ENCODE measurements at places on chromosomes 12 and 14.

DNA sequence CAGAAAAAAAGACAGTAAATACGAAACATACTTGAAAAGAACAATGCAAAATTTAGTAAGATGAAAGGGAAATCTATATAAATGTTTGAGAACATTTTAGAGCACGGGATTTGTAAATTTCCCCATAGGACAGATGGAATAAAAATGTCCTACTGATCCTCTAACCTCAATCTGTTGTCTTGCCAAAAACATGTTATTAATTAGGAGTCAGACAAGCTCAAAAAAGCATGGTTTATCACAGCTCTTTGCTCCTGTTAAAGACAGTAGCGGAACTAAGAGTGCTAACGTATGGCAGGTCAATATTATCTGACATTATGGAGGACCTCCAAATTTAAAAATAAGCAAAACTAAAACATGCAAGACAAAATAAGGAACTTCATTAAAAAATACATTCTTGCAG, 12.9 kb downstream of the GMFB start:
- DNase-seq = no peak

GRCh38 chr12:65695113-65695865, 129.0 kb upstream of the HMGA2 start:
- DNase-seq = no peak

- DNase-seq = no peak
Measured at GRCh38 chr12:26374934-26375680, 179.7 kb downstream of the SSPN start.

DNA sequence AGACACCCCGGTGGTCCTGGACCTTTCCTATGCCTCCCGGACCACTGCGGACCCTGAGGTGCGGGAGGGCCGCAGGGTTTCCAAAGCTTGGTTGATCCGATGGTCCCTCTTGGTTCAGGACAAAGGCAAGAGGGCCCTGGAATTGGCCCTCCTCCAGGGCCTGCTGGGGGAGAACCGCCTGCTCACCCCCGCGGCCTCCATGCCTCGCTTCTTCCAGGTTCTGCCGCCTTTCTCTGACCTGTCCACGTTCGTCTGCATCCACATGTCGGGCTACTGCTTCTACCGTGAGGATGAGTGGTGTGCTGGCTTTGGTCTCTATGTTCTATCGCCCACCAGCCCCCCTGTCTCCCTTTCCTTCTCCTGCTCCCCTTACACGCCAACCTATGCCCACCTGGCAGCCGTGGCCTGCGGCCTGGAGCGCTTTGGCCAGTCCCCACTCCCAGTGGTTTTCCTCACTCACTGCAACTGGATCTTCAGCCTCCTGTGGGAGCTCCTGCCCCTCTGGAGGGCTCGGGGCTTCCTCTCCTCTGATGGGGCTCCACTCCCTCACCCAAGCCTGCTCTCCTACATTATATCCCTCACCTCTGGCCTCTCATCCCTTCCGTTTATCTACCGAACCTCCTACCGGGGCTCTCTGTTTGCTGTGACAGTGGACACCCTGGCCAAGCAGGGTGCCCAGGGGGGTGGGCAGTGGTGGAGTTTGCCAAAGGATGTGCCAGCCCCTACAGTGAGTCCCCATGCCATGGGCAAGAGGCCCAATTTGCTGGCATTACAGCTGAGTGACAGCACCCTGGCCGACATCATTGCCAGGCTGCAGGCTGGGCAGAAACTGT, 13.8 kb downstream of the CBLN3 start:
- DNase-seq = no peak

DNA sequence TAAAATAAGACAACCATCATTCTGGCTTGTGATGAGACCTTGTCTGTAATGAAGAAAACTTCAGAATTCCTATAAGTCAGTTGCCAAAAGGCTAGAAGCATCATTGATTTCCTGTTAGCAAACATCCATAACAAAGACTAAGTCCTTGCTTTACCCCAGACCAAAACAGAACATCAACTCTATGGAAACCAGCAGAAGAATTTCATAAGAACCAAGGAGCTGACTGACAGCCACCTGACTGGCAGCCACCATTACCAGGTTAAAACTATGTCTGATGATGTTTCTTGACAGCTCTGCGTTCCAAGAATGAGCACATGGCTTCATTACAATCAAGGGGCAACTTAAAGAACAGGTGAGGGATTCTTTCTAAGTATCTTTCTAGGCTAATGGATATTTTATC, 29.3 kb downstream of the HECTD4 start:
- no peak for DNase-seq

DNA sequence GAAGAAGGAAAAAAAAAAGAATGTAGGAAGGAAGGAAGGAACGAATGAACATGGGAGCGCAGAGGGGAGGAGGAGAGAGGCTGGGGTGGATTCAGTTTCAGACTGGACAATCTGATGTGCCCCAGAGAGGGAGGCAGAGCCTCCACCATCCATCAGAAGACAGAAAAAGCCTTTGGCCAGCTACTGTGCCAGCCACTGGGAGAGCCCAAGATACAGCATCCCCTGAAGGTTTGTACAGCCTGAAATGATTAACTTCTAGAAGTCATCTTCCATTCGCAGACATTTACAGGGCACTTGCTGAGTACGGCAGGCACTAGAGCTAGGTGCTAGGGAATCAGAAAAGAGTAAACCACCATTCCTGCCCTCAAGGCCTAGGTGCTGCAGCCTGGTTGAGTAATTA, 9.0 kb downstream of the PLEKHG6 start:
- no peak for DNase-seq

GRCh38 chr12:95286713-95287112, 69.1 kb downstream of the VEZT start:
- no peak for DNase-seq

DNA sequence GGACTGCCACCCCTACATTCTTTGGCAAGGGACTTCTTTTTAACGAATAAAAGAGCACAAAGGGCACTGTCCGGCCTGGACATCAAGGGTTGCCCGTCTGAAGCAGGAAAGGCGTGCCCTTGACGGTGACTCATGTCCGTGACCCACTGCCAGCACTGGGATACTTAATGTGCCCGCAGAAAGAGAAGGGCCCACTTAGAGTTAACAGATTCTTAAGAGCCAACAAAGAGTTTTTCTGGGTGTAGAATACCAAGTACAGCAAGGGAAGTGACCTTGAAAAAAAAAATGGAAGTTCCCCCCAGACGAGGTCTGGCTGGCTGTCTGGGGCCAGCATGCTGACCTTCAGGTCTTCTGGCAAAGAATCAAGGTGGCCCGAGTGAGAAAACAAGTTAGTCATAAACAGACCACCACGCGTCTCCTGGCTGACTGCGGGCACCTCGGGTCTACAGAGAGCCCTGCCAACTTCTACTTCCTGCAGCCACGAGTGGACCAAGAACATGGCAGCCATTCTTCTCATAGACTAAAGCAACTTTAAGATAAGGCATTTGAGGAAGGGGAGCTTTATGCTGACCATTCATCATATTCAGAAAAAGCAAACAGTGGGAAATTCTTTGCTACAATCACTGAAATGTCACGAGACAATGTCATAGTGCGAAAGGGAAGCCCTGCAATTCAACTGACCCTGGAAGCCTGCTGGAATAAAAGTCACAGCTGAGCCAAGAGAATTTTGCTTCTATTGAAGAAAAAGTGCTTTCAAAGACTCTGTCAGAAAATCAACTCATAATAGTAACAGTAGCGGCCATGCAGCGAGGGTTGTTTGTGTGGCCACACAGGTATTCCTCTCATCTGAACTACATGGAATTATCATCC, 10.5 kb upstream of the SELPLG start:
- no peak for DNase-seq

DNA sequence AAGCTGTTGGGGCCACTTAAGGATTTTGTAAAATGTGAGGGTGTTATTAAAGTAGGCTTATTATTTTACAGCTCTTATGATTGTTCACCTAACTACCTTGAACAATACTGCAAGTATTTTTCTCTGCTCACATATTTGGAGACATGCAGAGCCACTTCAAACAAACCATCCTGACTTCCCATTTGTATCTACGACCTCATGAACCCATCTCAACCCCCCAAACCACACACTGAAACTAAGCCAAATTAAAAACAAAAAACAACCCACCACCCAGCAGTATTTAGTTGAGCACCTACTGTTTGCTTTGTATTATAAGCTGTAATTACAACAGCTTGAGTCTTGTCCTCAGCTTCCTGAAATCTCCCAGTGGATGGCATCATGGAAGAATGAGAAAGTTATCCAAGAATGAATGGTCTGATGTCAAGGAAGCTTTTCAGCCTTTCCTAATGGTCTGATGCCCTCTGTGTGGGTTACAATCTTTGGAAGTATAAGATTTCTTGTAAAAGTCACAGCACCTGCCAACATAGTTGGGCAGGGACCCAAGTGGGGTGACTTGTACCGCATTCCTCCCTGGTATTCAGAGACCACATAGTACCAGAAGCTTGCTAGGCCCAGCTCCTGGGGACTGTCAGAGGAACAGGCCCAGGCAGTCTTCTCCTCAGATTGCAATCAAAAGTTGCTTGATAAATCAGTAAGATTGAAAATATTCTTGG, 416.6 kb downstream of the ZFP36L1 start:
- no peak for DNase-seq

GRCh38 chr14:68762953-68763764, 29.7 kb downstream of the ZFP36L1 start:
- DNase-seq = peak; percentile 81

- no peak for DNase-seq
Measured at GRCh38 chr12:63362166-63362565, 211.2 kb upstream of the AVPR1A start.

- DNase-seq = no peak
Measured at GRCh38 chr14:22315336-22315735, 273.7 kb downstream of the DAD1 start.

DNA sequence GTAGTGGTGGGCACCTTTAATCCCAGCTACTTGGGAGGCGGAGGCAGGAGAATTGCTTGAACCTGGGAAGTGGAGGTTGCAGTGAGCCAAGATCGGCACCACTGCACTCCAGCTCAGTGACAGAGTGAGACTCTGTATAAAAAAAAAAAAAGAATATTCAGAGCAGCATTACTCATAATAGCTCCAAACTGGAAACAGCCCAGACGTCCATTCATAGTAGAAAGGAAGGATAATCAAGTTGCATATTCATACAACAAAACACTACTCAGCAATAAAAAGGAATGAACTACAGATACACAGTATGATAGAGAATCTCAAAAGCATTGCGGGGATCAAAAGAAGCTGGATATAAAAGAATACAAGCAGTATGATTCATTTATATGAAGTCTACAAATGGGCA, 19.1 kb downstream of the TMEM30B start:
- DNase-seq = no peak

DNA sequence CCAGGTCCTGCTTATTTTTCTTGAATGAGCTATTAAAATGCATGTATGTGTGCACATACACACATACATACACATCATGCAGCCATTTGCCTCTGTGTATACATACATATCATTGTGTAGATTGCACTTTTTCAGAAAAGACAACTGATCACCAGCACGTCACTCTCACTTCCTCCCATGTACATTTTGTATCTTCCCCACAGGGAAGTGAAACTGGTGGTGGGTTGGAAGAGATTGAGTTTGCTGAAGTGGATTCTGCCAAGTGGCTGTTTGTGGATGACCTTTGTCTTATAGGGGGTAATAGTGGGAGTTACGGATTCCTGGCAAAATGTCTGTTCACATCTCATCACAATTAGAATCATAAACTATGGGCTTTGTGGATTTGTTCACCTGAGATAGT, 448.6 kb downstream of the RAD51B start:
- DNase-seq = no peak

DNA sequence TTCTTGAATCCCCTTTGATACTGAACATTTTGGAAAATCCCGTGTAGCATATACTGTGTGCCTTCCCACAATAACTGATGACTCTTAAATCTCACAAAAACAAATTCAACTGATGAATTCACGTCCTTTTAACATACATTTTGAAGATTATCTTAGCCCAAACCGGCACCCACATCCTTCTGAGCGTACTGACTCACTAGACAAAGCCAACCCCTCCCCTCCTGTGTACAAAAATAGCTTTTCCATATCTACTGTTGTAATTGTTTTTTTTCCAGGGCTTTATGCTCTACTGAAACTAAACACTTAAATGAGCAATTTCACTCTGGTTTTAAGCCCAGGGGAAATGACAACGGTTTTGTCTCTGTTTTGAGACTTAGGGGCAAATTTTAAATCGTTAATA, 109.4 kb upstream of the ATF7IP start:
- no peak for DNase-seq

GRCh38 chr12:65965358-65965757, 141.1 kb downstream of the HMGA2 start:
- no peak for DNase-seq

GRCh38 chr12:60197589-60197988, 601.8 kb downstream of the SLC16A7 start:
- DNase-seq = no peak

DNA sequence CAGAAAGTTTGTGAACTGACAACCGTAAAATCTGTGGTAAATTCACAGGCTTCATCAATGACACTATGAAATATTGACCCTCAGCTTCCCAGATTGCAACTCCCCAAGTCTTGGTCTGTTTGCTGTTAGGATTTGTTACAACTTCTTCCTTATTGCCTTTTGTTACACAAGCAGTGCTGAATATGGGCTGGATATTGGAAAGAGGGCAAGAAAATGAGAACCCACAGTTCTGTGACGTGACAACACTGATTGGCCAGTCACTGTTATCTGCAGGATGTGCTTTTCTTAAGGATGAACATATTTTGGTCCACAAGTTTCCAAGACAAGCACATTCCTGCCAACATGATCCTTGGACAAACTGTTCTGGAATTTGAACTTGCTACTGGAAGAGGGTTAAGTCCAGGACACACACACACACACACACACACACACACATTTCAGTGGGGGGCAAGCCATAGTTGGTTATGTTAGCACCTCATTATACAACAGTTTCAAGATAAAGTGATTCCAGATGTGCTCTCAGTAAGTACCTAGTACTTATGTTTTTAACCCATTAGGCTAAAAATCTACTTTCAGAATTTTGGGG, 16.6 kb upstream of the SLC38A2 start:
- DNase-seq = no peak

GRCh38 chr12:4472046-4472445, 26.4 kb upstream of the FGF6 start:
- DNase-seq = no peak

DNA sequence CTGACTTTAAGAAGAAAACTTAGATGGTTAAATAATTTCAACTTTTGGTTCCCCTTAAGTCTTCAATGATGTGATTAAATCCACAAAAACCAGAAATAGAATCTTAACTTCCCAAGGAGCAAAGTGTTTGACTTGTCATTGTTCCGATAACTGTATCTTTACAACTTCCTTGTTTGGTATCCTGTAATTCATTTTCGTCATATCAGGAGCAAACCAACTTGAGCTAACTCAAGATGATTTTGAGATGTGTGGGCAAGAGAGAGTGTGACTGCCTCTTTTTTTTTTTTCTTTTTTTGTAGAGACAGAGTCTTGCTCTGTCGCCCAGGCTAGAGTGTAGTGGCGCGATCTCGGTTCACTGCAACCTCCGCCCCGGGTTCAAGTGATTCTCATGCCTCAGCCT, 25.3 kb downstream of the DRAM1 start:
- DNase-seq = no peak

GRCh38 chr12:84484798-84485197, 427.8 kb downstream of the SLC6A15 start:
- DNase-seq = no peak

Measured in left ventricle myocardium inferior (tissue), 1 donor.